Activated T-cell treated with anti-CD3 and anti-CD28 coated beads, Interleukin-2, amount 50 U/mL, for 24 hours (primary cell): ENCODE measurements at places on chromosomes 3 and 15.

GRCh38 chr3:49785565-49786356 lies 581 bp downstream of the IP6K1 start:
- peaks cover 41% of the 10 kb centered on the region for H3K4me1 ChIP-seq
- DNase-seq: no peak
- H3K4me3 ChIP-seq: peak overlapping the region; percentile 88
- no peaks in the 10 kb centered on the region for H3K27me3 ChIP-seq

DNA sequence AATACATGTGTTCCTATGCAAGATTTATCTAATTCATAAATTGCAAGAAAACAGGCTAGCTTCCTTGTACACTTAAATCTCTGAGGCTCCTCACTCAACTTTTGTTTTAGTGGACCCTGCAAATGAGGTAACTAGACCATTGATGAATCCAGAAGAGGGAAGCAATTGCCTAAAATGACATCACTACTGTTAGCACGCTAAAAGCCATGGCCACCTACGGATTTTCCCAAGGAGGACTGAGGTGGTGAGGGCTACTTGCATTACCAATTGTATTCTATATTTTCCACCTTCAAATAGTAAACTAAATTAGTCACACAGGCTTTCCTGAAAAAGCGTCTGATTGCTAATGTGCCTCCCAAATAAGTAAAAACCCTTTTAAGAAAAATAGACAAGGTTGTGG lies 140.7 kb downstream of the GADL1 start:
- H3K27me3 ChIP-seq: peaks cover 6% of the 10 kb centered on the region
- H3K36me3 ChIP-seq: no peaks in the 10 kb centered on the region
- H3K27ac ChIP-seq: no peak overlapping the region
- DNase-seq: no peak
- H3K4me3 ChIP-seq: no peak overlapping the region

DNA sequence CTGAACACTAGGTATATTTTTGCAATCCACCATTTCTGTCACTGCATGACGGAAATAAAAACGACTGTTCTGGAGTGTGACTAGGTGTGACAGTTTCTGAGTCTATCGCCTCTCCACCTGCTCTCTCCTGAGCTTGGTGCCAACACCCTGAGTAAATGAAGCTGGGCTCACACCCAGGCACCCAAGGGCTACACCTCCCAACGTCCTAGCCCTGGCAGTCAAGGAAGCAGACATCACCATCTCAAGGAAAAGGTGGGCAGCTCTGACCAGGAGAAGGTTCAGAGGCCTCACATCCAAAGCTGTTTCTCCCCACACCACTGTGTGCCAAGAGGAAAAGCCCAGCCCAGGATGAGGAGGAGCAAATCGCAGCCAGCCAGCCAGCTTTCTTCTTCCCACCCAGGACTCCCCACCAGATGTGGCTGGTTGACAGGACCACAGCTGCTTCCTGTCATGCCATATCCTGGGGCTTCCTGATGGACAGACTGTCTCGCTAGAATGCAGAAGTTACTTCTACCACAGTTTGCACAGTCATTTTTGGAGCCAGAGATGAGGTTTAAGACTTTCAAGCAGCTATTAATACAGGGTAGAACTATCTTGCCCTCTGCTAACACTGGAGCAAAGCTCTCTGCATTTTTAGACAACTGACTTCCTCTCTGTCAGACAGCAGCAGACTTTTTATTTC lies 3.3 kb downstream of the SCAMP2 start:
- no peaks in the 10 kb centered on the region for H3K27me3 ChIP-seq
- peaks cover 57% of the 10 kb centered on the region for H3K36me3 ChIP-seq
- H3K4me1 ChIP-seq: peaks cover 81% of the 10 kb centered on the region
- DNase-seq: no peak
- H3K4me3 ChIP-seq: peak overlapping the region; percentile 93

DNA sequence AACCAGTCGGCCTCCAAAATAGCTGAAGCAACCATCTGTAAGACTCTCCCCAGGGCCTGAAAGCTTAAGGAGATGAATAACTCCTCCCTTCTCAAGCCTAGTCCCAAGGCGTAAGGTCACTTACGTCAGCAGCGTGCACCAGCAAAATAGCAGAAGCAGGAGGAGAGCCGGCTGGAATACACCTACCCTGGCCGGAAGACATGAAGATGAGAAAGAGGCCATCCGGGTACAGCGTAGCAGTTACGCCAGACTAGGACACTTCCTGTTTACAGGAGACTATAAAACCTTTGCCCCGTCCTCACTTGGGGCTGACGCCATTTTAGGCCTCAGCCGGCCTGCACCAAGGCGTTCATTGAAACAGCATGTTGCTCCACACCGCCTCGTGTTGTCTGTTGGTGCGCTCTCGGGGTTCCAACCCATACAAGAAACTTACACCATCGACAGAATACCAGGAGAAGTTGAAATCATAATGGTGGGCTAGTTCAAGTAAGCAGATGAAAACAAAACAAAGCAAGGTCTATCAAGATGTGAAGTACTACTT lies 2.5 kb downstream of the CFAP92 start:
- H3K27me3 ChIP-seq: no peaks in the 10 kb centered on the region
- DNase-seq: peak; percentile 8
- no peak overlapping the region for H3K27ac ChIP-seq
- H3K36me3 ChIP-seq: no peaks in the 10 kb centered on the region
